ENCODE measurements at places on chromosomes 1 and 21. TPM values are rescaled to one million over a fixed set of nuclear protein-coding genes. Genes with fewer than 3 reads are reported as not detected.

Gene C1orf185
- not detected for total RNA-seq

Gene CELSR2
- 0.79 TPM for total RNA-seq

Gene C1orf53
- 3.4 TPM for total RNA-seq

Gene DYNLT4
- 0.40 TPM for total RNA-seq

Gene BMP8A
- 0.44 TPM for total RNA-seq

Gene PRDM16
- total RNA-seq, result 0.22 TPM

Gene OR2M4
- total RNA-seq, result not detected

Gene SYCP1
- not detected for total RNA-seq

Gene NR1I3
- not detected for total RNA-seq

Gene CRYZL1
- 18.7 TPM for total RNA-seq

Gene LCE1E
- total RNA-seq, result not detected
